ENCODE measurements at places on chromosomes 3 and 15.

DNA sequence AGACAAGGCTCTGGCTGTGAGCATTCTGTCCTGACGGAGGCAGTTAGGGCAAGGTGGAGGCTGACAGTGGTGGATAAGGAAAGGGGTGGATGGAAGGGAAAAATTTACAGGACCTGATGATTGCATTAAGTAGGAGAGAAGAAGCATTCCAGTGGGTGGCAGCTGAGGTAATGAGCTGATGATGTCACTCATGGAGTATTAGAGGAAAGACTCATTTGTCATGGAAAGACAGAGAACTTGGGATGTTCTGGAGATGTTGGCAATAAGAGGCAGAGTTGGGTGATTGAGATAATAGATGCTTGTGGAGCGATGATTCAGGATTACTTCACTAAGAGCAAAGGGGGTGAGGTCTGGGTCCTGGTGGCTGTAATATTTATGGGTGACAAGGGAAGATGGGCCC, 63.6 kb upstream of the SCN5A start:
- no peak for DNase-seq

DNA sequence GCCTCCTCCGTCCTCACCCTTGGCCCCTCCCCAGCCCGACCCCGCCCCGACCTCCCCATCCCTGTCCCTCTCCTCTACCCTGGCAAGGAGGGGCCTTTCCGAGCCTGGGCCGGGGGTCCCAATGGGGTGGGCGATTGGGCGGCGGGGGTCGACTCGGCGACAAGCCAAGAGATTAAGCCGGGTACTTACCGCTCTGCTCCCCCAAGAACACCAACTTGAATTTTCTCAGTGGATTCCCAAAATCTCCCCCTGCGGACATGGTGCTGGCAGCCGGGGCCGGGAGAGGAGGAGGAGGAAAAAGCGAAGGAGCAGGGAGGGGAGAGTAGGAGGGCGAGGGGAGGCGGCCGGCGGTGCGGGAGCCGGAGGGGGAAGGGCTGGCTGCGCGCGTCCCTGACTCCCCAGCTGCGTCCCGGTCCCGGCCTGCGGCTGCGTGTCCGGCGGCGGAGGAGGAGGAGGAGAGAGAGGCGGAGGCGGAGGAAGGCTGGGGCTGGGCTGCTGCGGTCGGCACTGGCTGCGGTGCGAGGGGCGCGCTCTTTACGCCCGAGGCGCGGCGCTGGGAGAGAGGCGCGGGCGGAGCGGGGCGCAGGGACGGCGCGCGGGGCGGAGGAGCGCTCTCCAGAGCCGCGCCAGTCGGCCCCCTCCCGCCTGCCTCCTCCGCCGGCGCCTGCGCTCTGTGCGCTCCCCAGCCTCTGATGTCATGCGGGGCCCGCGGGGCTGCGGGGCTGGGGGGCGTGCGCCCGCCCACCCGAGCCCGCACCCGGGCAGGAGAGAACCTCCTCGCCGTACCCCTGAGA, at the start of gene RAB6B:
TSS of gene RAB6B (minus strand) at position 675 of the 794 bp plus-strand sequence. CDS start at position 259, 416 bp downstream.
- no peak for DNase-seq

DNA sequence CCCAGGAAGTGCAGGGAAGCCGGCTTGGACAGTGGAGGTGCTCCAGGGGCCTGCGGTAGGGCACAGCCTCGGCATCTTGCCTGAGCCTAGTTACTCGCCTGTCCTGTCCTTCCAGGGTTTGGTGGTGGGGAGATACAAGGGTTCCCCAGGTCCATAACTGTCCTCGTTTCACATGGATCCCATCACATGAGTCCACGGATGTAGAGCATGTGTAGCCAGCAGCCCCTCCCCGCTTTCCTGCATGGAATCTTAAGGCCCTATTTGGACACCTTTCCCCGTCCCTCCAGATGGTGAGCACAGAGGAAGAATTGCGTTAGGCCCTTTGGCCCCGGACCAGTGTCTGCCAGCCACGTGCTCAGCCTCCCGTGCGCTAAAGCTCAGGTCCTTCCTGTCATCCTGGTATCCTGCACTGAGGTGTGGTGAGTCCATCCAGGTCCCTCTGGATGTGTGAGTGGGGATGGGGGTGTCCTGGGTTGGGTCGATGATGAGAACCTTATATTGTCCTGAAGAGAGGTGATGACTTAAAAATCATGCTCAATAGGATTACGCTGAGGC, 230.4 kb downstream of the SNRPN start:
- DNase-seq = no peak

GRCh38 chr15:25989327-25989726, 126.2 kb upstream of the ATP10A start:
- no peak for DNase-seq
